ENCODE measurements at places on chromosomes 6 and 20. TPM values are rescaled to one million over a fixed set of nuclear protein-coding genes. Genes with fewer than 3 reads are reported as not detected.

Gene PRL
- not detected for total RNA-seq

Gene FAXC
- total RNA-seq = 5.9 TPM

Gene EDN1
- 37.9 TPM for total RNA-seq

Gene PRSS16
- 3.2 TPM for total RNA-seq

Gene CFB
- 1.9 TPM for total RNA-seq

Gene AGER
- 1.3 TPM for total RNA-seq

Gene OPRL1
- total RNA-seq = 0.97 TPM

Gene LINC00237
- total RNA-seq = not detected

Gene NOX3
- total RNA-seq = not detected

Gene SOBP
- total RNA-seq = 0.90 TPM

Gene HUS1B
- 0.31 TPM for total RNA-seq

Gene SCAF8
- 18.2 TPM for total RNA-seq

Gene TBX18
- 14.9 TPM for total RNA-seq

Gene COL20A1
- total RNA-seq = 0.30 TPM
